NCI-H774 (cell line): ENCODE measurements at places on chromosomes 3 and 15.
A peak's percentile ranks its signal among the peaks of the same experiment; 100 is the strongest.

GRCh38 chr15:87761736-87762509 lies 494.6 kb downstream of the NTRK3 start:
- no peak for DNase-seq

DNA sequence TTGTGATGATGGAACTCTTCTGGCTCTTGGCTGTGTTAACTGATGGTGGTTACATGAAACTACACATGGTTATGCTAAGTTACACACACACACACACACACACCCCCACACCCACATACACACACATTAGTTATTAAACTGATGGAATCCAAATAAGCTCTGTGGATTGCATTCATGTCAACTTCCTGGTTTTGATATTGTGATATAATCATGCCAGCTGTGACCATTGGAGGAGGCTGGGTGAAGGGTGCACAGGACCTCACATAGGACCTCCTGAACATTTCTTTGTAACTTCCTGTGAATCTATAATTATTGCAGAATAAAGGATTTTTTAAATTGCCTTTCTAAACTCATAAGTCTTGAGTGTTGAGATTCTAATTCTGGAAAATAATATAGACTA lies 58.9 kb upstream of the LIMD1 start:
- DNase-seq: no peak

DNA sequence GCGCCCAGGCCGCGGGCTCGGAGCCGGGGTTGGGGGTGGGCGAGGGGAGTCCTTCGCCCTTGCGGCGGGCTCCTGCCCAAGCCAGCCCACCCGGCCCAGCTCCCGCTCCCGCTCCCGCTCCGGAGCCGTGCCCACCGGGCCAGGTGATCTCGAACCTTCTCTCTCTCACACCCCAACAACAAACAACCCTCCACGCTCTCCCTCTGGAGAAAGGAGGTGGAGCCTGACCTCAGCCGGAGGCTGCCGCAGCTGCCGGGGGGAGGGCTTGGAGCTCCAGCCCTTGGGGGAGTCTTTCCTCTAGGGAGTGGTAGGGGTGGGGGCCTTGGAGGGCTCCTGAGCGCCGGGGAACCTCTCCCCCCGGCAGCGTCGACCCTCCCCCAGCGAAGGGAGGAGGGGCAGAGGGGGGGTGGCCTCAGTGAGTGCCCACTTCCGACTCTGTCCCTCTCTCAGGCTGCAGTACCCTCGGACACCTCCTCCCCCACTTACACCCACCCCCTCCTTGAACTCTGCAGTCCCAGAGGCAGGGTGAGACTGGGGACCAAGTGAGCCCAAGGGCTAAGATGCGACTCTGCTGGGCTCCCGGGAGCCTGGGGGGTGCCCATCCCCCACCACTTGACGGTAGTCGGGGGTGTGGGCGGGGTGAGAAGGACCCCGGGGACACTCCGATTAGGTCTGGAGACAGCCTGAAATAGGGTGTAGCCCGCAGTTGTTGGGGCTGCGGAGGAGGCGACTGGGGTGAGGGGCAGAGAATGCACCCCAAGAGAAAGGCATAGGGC lies 4.4 kb upstream of the BAHD1 start:
- no peak for DNase-seq

DNA sequence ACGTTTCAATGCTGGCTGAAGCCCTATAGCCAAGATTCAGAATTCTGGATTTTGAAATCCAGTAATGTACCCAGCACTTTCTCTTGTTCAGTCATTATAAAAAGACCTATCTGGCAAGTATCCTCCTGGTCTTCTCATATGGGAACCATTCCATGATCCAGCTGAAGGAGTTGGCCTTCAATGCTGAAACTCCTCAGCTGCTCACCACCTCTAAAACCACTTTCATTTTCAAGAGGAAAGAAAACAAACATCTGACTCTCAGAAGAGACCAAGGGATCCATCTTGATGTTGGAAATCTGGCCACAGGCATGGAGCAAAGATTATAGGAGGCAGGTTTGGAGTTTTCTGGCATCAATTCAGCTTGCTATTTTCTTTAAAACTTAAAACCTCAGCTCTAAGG lies 235.4 kb downstream of the FMN1 start:
- no peak for DNase-seq

DNA sequence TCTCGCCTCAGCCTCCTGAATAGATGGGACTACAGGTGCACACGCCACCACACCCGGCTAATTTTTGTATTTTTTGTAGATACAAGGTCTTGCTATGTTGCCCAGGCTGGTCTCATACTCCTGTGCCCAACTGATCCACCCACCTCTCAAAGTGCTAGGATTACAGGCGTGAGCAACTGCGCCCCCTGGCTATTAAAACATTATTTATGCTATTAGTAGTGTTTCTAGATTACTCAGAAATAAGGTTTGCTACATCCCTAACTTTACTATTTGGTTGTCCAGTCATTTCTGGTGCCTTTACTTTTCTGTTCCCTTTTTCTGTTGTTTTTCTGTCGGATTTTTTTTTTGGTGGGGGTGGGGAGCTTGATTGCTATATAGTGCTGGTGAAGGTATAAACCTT lies 393.6 kb upstream of the TPM1 start:
- DNase-seq: no peak

DNA sequence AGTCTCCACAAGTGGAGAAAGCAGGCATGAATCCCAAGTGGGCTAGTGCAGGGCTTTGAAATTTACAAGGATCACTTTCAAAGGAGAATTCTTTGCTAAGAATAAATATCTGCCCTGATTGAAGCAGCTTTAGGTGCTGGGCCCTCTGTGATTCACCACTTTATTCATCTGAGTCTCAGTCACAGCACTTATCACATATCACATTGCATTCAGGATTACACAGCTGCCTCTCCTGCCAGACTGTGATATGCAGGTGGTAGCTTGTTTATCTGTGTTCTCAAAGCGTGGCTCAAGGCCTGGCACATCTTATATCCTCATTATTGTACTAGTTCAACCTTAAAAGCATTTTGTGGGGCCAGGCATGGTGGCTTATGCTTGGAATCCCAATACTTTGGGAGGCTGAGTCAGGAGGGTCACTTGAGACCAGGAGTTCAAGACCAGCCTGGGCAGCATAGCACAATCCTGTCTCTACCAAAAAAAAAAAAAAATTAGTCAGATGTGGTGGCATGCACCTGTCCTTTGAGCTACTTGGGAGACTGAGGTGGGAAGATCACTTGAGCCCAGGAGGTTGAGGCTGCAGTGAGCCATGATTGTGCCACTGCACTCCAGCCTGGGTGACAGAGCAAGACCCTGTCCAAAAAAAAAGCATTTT lies 156.9 kb upstream of the EIF1B start:
- DNase-seq: peak; percentile 12

- no peak for DNase-seq
These were observed 17.4 kb downstream of the PTPRG start for GRCh38 chr3:61578667-61579367.

DNA sequence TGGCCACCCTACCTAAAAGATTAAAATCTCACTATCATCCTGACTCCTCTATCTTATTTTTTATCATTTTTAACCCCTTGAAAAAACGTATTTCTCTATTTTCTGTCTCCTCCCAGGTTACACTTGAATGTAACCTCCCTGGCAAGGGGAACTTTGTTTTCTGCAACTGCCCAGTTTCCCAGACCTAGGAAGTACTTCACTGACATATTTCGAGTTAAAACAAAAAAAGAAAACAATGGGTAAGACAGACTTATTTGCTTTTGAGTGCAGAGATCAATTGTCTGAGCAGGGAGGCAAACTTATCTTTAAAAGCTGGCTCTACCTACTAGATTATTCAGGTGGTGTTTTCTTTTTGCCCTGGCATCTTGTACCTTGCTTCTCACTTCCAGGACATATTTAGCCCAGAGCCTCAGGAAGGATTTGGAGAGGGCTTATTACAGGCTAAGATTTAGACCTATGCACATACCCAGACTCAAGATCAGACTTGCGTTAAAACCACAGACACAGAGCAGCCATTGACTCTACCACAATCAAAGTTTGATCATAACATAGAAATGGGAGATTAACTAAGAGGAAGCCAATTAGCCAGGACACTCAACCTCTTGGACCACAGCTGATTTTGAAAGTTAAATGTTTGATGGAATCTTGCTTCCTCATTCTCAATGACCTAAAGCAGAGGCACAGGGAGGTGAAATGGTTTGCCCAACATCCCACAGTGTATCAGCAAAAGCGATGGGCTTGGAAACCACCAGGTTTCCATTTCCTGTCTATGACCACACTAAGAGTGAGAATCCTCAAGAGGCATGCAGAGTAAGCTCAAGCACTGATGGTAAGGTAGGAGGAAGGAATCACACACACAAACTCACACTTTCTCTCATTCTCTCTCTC lies 169.5 kb upstream of the THBS1 start:
- no peak for DNase-seq

- no peak for DNase-seq
These were observed 29.7 kb downstream of the LRCH3 start for GRCh38 chr3:197820550-197821335.

DNA sequence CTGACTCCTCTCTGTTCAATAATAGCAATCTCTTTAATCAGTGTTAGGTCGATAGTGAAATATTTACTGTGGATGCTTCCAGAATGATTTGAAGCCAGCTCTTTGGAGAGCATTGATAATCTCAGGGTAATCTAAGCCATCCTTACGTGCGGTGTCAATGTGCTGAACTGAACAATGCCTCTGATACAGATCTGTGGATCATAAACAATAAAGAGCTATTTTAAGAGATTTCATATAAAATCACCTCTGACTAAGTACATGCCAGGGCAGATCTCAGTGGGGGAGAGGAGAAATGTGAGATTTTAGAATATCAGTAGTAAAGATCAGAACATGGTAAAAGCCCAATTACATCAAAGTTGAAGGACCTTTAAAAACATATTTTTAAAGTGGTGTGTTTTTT lies 319.3 kb upstream of the GBE1 start:
- DNase-seq: no peak

GRCh38 chr3:76134166-76134565 lies 348.8 kb upstream of the ZNF717 start:
- DNase-seq: no peak

DNA sequence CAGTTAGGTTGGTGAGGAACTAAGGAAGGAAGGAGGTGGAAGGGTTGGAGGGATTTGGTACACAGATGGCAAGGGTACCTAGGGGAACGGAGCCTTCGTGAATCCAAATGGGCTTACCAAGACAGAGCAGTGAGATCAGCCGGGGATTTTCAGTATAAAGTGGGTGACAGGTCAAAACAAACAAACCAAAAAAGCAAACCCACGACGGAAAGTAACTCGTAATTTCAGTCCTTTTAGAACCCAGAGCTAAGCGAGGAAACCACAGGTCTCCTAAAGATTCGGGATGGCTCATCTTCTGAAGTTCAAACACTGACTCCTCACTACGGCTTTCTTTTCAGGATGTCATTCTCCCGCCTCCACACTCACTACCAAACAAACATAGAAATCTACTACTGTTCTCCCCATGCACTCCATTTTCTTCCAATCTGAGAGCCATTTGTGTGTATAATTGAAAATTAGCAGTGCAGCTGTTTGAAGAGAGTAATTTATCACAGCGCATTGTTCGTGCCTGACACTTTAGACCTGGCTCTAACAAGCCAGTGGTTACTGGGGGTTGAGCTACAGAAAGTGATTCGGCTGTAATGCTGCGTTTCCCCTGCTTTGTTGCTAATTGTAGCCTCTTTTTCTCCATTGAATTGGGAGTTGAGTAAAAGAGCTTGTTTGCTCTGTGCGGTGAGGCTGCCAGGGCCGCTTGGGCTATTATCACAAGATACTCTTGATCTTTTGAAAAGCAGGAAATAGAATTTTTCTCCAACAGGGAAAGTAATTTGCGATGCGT lies 64.7 kb upstream of the CCDC39 start:
- peak; percentile 99 for DNase-seq

GRCh38 chr3:168047190-168047795 lies 48.4 kb downstream of the GOLIM4 start:
- peak; percentile 89 for DNase-seq

- DNase-seq: no peak
These were observed 10.6 kb downstream of the RPS27L start for GRCh38 chr15:63146684-63147083.

DNA sequence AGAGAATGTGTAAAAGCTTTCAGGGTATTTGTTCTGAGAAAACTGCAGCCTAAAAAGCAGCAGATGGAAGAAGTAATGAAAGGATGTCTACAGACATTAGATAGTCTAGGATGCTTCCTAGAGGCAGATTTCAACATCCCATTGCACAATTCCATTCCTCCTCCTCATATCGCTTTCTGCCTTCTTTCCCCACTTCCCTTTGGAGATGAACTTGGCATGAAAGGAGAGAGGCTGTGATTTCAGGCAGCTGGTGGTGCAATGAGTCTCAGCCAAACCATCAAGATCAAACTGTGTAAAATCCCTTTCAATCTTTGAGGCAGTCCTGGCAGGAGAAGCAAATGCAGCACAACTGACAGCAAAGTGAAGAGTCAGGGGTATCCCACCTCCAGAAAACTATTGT lies 438.7 kb upstream of the KCNMB2 start:
- DNase-seq: no peak

GRCh38 chr3:46990573-46991374 lies 11.3 kb downstream of the NBEAL2 start:
- DNase-seq: no peak

DNA sequence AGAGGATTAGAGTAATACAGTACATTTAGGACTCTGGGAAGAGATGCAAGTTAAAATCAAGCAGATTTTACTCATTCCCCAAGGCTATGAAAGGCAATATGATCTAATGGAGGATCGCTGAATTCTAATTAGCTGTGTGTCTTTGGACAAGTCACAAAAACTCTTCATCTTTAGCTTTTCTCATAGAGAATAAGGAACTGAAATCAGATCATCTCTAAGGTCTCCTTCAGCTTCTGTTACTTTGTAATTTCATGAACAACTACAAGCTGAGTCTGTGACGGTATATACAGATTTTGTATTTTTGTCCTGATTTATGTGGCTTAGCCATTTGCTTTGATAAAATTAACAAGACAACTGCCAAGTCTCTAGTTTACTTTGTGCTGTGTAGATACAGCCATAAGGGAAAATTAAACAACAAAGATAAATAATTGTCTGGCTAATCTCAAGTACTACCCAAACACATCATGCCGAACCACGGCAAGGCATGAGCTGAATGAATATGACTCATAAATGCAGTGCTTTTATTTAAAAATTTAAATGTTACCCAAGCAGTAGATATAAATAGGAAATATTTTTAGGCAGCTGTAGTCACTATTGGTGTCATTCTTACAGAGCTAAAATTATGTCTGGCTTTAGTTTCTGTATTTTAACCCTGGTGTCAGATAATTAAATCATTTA lies 81.5 kb downstream of the GAP43 start:
- peak; percentile 8 for DNase-seq

DNA sequence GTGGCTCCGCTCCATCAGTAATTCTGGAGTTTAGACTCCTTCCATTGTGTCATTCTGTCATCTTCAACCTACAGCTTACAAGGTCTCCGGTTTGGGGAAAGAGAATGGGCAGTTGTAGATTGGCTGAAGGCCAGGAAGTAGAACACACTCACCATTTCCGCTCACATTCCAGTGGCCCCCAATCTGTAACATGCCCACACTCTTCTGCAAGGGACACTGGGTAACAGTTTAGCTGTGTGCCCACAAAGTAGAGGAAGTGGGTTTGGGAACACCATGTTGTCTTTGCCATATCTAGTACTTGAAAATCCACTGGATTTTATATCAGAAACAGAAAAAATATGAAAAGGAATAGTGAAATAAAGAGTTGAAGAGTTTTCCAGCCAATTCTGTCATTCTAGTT lies 153.5 kb downstream of the SV2B start:
- no peak for DNase-seq
